Amygdala (tissue), 56 donors: ENCODE measurements at places on chromosomes 11 and 22.

DNA sequence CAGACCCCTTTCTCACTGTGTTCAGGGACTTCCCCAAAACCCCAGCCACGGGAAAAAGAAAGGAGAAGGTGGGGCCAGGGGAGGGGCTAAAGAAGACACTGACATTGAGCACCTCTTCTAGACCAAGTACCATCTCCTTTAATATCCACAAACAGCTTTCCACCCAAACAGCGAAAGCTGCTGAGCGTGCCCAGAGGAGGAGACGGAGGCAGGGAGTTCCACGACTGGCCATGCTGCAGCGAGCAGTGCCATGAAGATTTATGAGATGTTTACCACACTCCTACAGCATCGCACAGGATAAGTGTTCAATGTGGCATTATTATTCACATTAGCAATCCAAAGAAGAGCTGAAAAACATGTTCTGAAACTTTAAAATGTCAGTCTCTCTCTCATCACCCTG is 127.4 kb downstream of the LARGE1 start:
- peak; percentile 5 for DNase-seq

DNA sequence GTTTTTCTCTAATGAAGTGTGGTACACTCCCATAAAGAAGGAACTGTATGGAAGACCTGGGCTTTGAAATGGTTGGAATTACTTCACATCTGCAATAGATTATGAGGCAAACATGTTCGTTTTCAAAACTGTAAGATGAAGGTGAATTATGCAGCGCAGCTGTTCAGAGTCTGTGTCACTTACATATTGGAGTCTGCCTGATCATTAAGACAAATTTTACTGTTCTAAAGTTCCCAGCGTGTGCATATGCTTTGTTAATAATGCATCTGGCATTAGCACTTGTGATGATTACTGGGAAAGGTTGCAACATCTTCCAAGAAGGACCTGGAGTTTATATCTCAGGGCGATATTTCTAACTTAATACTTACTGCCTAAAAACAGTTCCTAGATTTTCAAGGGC is 255.2 kb upstream of the ZC3H12C start:
- DNase-seq = no peak

- DNase-seq = no peak
Measured at GRCh38 chr11:19918302-19919049, 205.8 kb downstream of the NAV2 start.

- DNase-seq = no peak
Measured at GRCh38 chr11:290621-291231, 1.8 kb downstream of the PGGHG start.

DNA sequence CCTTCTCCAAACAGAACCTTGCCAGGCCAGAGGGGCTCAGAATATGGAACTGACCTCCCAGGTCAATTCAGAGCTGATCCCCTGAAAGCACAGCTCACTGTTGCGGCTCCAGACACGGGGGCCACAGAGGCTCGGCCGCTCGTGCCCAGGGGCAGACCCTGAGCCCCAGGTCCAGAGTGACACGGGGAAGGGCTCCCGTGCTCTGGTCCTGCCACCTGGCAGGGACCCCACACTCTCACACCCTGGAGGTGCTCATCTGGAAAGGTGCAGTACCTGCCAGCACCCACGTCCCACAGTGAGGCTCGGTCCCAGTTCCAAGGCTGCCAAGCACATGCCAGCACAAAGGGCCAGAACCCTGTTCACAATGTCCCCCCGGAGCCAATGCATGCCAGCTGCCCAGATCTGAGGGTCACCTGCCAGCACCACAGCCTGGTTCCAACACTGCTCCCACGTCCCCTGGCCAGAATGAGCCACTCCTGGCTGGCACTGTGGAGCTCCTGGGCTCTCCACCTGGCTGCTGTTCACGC is 170.6 kb downstream of the SHANK2 start:
- no peak for DNase-seq
